ENCODE measurements at places on chromosomes 2 and 18.

GRCh38 chr2:34734662-34735061, 1135.6 kb upstream of the FAM98A start:
- DNase-seq: no peak

GRCh38 chr2:88875736-88876135, 184.3 kb downstream of the RPIA start:
- no peak for DNase-seq

GRCh38 chr18:79555885-79556284, 123.7 kb upstream of the CTDP1 start:
- no peak for DNase-seq

DNA sequence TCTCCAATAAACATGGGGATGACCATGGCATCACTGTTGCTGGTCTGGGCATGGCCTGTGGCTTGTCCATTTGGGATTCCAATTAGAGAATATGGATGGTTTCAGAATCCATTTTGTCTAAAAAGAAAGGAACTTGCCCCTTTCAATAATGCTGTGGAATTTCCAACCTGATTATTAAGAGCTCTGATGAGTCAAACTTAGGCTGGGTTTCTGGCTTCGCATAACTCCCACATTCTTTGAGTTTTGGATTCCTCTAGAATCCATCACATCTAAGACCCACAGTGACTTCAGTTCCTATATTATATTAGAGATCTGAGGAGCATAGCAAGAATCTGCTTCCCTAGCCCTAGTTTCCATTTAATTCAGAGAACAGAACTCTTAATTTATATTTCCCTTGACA, 531.5 kb downstream of the TNS1 start:
- DNase-seq: no peak

GRCh38 chr18:23059541-23060465, 75.5 kb upstream of the CABLES1 start:
- no peak for DNase-seq

- no peak for DNase-seq
These were observed 18.8 kb downstream of the GALR1 start for GRCh38 chr18:77268456-77268855.

DNA sequence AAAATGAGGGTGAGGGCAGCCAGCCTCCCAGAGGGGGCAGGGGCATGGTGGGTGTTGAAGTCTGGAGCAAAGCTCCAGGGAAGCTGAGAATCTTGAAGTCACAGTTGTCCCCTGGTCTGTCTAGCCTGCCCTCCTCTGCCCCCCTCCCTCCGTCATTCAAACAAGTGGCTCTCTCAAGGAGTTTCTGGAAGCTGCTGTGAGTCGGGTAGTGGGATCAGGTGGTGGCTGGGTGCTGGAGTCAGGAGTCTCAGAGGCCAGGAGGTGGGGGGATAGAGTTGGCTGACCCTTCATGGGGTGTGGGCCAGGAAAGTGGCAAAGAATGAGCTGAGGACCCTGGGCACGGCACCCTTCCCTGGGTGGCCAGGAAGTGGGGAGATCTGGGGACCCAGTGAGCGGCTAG, 495 bp upstream of the ASIC4 start:
- no peak for DNase-seq

DNA sequence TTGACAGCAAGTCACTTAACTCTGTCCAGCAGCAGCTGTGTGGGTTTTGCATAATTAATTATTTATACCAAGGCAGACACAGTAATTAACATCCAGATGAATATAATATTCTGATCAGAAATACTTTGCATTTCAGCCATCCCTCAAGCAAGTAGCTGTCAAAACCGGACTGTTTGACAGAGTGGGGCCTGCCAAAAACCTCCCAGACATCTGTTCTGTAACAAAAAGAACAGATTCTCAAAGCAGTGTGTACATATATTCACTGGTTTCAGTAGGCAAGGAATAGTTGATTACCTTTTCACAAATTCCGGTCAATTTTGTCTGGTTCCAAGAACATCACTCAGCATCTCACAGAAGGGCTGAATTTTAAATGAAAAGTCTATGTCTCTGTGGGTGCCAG, 291.6 kb downstream of the CMPK2 start:
- DNase-seq: no peak

- DNase-seq: no peak
These were observed 71.9 kb downstream of the WDR7 start for GRCh38 chr18:56723068-56723467.

DNA sequence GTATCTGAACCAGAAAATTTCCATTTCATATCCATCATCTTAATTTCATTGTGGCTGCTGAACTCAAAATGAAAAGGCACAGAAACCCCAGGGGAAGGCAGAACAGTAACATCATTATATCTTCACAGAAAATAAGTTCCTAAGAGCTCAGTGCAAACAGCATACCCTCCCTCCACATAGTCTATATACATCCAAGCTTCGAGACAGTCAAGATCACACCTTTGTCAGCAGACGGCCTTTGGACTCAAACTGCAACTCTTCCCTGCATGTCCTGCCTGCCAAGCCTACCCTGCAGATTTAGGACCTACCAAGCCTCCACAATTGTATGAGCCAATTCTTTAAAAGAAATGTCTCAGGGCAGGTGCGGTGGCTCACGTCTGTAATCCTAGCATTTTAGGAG, 502.1 kb downstream of the SUCLG1 start:
- peak; percentile 30 for DNase-seq

DNA sequence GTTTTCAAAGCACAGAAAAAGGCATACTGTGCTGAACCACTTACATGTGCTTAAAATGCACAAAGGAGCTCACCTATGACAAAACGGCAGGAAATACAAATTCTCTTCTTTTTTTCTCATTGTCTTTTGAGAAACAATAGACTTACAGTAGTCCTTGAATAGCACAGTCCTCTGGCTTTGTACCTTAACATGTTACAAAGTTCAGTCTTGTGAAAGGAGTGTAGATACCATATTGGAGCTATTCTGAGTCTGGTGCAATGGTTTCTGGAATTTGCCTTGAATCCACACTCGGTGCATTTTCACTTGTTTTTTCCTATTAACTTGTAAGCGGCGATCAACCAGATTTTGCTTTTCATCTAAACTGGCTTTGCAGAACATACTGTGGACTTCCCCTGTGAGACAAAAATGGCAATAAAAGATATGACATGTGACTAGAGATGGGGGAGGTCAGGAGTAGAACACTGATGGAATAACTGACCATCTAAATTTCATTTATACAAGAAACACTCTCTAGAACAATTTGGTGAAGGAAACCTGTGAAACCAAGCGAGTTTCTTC, 109.7 kb downstream of the METTL8 start:
- DNase-seq: no peak

GRCh38 chr2:45707006-45707405, 55.5 kb downstream of the PRKCE start:
- no peak for DNase-seq

DNA sequence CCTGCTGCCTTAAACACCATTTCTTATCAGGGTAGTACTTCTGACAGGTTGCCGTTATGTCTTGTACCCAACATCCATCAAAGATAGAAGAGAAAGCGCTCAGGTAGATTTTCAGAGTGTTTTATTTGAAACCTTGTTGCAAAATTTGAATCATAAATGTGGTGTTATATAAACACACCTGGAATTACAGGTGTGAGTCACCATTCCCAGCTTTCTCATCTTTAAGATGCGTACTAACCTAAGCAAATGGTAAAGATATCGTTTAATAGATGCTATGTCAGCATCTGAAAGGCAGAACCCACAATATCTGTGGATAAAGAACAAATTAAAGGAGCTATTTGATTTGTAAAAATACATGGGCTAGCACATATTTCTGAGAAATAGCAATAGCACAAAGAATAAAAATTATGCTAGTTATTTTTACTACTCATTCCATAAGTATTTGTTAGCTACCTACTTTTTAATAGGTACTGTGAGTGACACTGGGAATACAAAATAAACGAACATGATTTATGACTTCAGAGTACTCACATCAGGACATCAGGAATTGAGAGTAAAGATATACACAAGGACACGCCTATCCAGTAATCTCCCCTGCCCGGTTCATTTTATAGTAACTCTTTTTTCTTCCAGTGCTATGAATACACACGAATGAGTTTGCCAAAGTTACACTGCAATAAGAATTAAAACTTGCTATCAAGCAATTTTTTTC, 193.8 kb downstream of the RBM43 start:
- no peak for DNase-seq

DNA sequence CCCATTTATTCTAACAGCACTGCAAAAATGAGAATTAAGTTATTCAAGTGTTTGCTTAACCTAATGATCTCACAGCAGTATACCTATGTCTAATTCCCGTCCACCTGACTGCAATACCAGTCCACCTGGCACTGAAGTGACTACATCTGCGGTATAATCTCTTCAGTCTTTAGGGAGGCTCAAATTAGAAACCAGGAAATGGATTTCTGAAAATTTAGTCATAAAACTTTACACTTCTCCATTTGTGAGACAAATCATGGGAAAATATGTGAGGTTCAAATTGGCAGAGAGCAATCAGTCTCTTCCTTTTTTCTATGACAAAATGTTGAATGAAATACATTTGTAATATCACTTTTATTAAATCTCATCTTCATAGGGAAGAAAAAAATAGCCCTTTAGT, 33.0 kb downstream of the FTCDNL1 start:
- no peak for DNase-seq

DNA sequence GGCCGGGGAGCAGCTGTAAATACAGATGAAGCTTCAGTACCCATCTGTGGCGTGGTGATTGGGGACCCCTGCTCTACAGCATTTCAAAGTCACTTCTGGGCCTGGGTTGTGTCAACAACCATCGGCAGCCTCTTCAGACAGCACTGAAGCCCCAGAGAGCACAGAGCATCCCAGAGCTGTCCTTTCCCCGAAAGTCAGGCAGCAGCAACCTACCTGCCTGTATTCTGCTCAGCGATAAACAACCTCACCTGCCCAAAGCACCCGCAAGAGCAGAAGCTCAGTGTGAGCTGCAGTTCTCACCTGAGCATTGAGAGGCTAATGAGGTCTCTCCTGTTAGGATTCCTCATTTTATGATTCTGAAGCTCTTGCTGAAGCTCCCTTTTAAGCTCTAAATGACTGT, 19.3 kb downstream of the TRABD2A start:
- DNase-seq: no peak
